A549 treated with AZD2906 at 1 μM for 4 hours (cell line): ENCODE measurements at places on chromosomes 3 and 15. TPM values are rescaled to one million over a fixed set of nuclear protein-coding genes. Genes with fewer than 3 reads are reported as not detected.

TNIK gene
- total RNA-seq, result 1.9 to 2.1 TPM (median 2.0 TPM) in 5 replicates

IQCH gene
- total RNA-seq, result 1.1 to 1.6 TPM (median 1.4 TPM) in 5 replicates

SI gene
- total RNA-seq, result not detected in 5 replicates

BHLHE40 gene
- 53.2 to 63.3 TPM (median 57.9 TPM) in 5 replicates for total RNA-seq
